Liver (tissue), 10 donors: ENCODE measurements at places on chromosomes 13 and 19.

- no peak for DNase-seq
These were observed 1.2 kb downstream of the ZSWIM4 start for GRCh38 chr19:13796301-13797057.

- DNase-seq, result no peak
These were observed 863 bp downstream of the ANKRD10 start for GRCh38 chr13:110914081-110914330.

DNA sequence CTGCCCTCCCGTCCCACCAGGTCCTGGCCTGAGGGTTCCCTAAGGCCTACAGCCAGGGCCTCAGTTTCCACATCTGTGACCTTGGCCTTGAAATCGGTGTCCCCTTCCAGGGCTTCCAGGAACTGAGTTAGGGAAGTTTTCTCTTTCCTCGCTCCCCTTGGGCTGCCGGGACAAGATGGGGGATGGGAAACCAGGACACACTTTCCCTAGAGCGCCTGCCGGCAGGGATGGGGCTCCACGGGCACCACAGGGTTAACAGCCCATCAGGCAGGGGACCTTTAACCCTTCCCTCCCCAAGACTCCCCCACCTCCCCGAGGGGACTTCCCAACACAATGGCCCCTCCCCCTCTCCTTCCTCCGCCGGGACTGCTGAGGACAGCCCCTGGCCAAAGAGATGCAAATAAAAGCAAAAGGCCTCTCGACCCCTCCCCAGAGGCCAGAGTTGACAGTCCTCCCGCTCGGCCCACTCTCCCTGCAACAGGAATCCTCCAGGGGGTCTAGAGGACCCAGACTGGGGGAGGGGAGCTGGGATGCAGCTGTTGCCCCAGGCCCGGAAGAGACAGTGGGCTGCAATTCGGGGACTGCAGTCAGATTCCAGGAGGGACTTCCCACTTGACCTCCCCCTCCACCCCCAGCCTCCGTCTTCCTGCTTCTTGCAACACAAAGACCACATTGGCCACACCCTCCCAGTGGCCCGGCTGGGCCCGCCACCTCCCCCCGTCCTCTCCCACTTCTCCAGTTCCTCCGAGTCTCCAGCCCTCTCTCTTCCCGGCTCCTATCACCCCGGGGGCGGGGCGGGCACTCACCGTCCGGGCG is 3.4 kb downstream of the BBC3 start:
- peak; percentile 58 for DNase-seq

- DNase-seq, result no peak
These were observed 26.8 kb upstream of the CEACAM21 start for GRCh38 chr19:41548954-41549688.

DNA sequence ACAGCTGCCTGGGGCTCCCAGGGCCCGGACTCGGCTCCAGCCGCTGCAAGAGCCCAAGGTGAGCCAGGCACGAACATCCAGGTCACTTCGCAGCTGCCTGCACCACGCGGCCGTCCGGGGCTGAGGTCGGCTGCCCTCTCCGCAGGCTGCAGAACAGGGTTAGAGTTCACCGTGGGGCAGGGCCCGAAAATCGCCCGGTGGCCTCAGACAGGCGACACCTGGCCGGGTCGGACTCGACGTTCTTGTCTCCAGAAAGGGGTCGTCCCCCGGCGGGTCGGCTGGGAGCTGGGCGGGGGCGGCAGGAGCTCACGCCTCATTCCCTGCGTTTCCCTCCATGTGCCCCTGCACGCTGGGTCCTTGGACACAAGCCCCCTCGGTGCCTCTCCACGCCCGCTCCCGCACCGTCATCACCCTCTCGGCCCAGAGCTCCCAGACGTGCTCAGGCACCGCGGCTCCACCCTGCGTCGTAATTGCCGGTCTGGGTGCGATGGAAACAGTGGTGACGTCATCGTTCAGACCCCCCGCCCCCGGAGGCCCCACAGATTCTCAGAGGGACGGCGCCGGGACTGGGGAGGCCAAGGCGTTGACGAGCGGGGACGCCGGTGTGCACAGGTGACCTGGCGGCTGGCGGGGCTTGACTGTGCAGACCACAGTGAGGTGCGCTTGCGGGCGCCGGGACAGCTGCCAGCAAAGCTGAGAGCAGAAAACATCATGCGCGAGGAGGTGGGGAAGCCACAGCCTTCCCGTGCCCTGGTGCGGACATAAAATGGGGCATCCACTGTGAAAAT is 4.0 kb upstream of the GRIN3B start:
- DNase-seq, result no peak

- DNase-seq, result no peak
These were observed 6.6 kb upstream of the LMTK3 start for GRCh38 chr19:48518207-48518606.

- no peak for DNase-seq
These were observed 40.6 kb downstream of the FBN3 start for GRCh38 chr19:8108560-8109445.

GRCh38 chr13:76027131-76027530 is 391.0 kb downstream of the LMO7 start:
- no peak for DNase-seq

GRCh38 chr13:51501592-51502152 is 48.8 kb upstream of the INTS6 start:
- no peak for DNase-seq

- no peak for DNase-seq
These were observed 389.3 kb downstream of the SUCLA2 start for GRCh38 chr13:47611664-47612288.

DNA sequence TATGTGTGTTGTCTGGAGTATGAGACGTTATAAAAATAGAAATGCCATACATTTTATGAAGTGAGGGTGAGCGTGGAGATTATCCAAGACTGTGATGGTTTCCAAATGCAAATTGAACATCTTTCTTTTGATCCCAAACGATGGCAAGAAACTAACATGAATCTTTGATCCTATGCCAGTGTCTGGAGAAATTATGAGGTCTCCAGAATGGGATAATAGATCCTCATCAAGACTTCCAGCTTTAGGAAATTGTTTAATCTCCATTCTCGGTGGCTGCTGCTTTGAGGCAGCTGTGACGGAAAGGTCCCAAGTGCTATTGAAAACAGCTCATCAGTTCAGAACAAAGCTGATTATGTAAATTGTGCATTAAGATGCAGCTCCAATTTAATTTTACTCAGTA is 30.8 kb downstream of the CBY2 start:
- DNase-seq, result no peak

GRCh38 chr13:90950160-90950559 is 397.3 kb upstream of the MIR17HG start:
- DNase-seq, result no peak

DNA sequence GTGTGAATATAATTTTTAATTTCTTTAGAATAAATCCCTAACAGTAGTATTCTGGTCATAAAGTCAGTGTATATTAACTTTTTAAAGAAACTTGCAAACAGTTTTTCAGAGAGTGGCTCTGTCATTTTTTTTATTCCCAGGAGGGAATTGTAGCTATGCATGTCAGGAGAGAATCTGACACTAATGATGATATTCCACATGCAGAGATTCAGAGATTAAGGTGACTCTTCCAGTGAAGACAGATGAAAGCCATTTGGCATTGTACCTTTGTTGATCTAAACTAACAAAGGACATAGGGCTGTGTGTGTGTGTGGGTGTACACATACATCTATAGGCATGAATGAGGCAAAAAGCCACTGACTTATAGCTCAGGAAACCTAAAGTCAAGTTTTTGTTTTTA is 99.9 kb downstream of the TNFSF13B start:
- DNase-seq, result no peak

DNA sequence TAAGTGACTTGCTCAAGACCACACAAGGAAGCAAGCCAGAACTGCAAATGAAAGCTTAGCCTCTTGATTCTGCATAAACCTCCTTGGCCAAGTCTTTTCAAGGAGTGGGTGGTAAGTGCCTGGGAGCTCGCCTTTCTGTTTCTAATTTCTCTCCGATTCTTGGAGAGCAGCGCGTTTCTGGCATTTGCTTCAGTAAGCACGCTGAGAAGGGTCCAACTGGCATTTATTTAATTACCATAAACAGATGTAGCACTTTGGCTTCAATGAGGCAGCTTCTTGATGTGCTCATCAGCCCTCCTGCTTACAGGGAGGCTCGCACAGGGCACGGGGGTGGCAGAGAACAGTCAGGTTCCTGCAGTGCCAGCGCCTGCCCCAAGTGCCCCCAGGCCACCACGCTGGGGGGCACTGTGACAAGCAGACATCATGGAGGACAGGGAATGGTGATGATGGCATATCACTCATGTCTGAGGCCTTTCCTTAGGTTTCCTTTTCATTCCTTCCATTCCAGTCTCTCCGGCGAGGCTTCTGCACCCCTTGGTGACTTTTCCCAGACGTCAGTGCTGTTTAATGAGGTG is 13.3 kb downstream of the SIAH3 start:
- no peak for DNase-seq

DNA sequence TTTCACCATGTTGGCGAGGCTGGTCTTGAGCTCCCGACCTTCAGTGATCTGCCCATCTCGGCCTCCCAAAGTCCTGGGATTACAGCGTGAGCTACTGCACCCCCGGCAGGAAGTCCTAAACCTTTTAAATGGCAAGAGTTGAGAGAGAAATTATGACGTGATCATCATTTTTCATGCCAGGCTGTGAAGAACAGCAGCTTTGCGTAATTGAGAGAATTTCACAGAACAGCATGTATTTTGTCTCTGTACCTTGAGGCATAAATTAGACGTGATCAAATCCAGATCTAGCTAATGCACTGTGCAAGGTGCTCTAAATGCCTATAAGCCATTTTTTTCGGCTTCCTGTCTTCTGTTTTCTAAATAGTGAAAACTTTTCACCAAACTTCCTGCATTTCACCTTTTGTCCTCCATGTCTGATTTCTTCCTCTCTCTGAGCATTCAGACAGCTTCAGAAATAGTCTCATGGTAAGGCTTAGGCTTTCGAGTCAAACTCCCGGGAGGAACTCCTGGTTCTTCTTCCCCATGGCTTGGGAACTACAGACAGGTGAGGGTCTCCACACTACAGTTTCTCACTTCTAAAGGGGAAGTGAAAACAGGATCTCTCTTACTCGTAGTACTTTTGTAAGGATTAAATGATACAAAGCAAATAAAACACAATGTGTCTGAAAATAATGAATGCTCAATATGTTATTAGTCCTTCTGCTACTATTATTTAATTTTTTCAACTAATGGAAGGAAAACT is 51.0 kb downstream of the WDFY2 start:
- no peak for DNase-seq

DNA sequence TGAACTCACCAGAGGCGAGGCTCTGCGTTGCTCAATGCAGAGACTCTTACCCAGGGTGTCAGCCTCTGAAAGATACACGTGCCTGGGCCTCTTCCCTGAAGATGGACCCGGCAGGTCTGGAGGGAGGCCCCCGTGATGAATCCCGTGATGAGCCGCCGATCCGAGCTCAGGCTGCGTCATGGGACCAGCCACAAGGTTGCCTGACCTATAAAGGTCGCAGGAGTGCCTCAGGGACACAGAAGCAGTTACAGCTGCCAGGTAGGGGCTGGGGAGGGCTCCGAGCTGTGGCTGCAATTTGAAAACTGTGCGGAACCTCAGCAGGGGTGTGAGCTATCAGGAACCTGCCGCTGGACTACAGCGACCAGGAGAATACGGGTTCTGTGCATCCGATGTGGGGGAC is 10.5 kb upstream of the ATP11A start:
- no peak for DNase-seq

DNA sequence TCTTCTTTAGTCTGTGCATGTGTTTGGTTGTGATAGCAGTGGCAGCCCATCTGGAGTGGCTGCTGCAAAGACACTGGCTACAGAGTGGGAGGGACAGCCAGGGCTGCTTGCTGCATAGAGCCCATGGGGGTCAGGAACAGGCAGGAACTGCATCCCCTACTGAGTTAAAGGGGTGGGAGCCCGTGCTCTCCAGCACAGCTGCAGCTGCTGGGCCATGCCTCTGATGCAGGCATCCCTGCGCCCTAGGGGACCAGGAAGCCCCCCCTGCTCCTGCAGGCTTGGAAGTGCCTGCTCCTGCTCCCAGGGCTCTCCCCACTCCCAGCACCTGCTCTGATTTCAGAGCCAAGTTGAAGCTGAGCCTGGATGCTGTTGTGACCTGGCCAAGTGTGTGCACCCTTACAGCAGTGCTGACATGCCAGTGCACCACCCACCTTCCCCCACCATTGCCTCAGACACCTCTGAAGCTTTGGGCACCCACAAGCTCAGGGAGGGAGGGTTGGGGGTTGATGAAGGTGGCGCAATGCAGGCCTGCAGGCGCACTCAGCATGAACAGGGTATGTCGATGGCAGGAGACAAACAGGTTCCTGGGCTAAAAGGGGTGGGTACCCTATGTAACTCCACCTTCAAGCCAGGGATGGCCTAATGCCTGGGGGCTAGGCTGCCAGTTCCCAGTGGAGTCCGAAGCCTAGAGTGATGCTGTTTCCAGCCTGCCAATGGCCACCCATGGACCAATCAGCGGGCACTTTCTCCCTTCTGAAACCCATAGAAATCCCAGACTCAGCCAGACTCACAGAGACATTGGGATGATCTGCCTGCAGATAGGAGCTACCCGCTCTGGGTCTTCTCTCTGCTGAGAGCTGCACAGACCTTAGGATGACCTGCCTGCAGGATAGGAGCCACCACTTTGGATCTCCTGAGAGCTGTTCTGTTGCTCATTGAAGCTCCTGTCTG is 919.9 kb upstream of the MIR17HG start:
- no peak for DNase-seq

- no peak for DNase-seq
These were observed 20.4 kb downstream of the ZSWIM9 start for GRCh38 chr19:48190885-48191284.

DNA sequence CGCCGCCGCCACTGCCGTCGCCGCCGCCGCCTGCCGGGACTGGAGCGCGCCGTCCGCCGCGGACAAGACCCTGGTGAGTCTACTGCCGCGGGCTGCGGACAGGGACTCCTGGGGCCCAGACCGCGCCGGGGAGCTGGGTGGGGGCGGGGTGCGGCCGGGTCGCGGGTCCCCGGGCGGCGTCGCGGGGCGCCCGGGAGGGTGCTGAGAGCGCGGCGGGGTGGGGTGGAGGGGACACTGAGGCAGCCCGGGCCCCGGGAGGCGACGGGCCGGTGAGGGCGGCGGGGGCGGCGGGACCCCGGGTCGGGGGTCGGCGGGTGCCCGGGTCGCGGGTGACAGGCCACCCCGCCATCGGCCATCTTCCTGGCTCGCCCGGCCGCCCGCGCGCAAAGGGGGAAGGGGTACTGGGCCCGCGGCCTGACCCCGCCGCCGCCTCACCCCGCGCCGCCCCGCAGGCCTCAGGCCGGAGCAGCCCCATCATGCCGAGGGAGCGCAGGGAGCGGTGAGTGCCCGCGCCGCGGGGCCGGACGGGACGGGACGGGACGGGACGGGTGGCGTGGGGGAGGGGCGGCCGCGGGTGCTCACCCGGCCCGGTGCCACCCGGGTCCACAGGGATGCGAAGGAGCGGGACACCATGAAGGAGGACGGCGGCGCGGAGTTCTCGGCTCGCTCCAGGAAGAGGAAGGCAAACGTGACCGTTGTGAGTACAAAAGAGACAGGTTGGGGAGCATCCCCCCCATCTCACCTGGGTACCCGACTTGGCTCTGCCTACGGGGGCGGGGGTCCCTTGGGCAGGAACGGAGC is 489 bp downstream of the CCNE1 start:
- peak; percentile 37 for DNase-seq

GRCh38 chr19:3324405-3324856 is 42.0 kb upstream of the NFIC start:
- peak; percentile 71 for DNase-seq

- no peak for DNase-seq
These were observed 5.5 kb downstream of the ALDH16A1 start for GRCh38 chr19:49458567-49458903.
